Left renal cortex interstitium (tissue), 4 donors: ENCODE measurements at places on chromosomes 13 and 19. TPM values are rescaled to one million over a fixed set of nuclear protein-coding genes. Genes with fewer than 3 reads are reported as not detected.

DNA sequence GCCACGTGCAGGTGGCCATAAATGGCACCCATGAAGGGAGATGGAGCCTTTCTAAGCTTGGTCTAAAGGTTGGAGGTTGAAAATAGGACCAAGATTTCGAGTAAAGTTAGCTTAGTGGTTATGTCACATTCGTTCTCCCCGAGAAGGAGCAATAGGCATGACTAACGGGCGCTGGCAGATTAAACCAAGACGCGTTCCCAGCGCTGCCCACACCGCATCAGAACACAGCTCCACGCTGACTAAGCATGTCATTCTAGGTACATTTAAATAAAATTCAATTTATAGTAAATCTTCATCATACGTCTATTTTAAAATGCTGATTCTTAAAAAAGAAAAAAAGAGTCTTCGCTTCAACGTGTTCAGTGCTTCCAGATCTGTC, 95.0 kb upstream of the IRS2 start:
- DNase-seq, result no peak

- no peak for DNase-seq
Observed at GRCh38 chr13:29140277-29140676, 320.1 kb downstream of the MTUS2 start.

GRCh38 chr13:34894756-34895155, 47.3 kb upstream of the NBEA start:
- DNase-seq, result no peak

Gene LGALS14
- polyA plus RNA-seq, result not detected

- no peak for DNase-seq
Observed at GRCh38 chr13:96662036-96662435, 332.2 kb downstream of the OXGR1 start.

- DNase-seq, result no peak
Observed at GRCh38 chr13:39786091-39786490, 130.6 kb downstream of the COG6 start.

- no peak for DNase-seq
Observed at GRCh38 chr13:80824229-80824628, 483.3 kb upstream of the SPRY2 start.
